Fibroblast of skin of abdomen (primary cell): ENCODE measurements at places on chromosomes 5 and 9.

GRCh38 chr5:19701731-19702130 lies 286.3 kb downstream of the CDH18 start:
- peak; percentile 4 for DNase-seq

DNA sequence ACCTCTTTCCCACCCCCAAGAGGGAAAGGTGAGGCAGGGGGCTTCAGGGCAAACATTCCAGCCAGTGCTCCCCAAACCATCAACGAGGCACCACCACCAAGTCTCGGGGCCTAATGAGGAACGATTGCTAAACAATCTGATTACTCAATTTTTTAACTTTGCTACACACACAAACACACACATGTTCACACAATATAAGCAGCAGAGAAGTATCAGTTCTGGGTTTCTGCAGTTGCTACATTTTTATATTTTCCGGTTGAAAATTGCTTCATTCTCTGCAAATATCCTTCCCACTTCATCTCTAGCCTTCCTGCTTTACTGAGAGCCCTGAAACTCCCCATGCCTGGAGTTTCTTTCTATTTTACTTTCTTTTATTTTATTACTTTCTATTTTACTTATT lies 60.2 kb downstream of the FEM1C start:
- no peak for DNase-seq

DNA sequence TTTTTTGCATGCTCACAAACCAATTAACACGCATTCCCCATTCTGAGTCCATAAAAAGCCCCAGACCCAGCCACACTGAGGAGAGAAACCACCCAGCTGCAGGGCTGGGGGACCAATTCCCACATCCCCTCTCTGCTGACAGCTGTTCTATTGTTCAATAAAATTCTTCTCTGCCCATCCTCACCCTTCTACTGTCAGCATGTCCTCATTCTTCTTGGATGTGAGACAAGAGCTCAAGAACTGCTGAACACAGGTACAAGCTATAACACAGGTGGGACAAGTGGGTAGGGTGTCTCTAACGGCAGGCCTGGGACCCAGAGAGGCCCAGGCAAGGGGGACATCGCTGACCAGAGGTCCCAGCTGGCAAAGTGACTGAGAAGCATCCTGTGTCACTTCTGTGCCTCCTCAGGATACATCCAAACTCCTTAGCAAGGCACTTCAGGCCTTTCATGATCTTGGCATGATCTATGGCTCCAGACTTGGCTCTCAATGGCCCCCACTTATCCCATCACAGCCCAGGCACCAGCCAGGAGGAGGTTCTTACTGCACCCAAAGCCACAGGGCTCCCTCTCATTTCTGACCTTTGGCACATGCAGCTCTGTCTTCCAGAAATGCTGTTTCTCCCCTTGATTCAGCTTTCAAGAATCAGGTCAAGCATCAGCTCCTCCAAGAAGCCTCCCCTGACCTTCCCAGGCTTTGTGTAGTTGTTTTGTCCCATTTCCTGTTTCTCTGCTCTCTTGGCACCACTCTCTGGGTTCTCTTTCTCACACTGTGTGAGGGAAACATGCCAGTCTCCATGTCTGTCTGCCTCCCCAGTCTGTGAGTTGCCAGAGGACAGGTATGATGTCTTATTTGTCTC lies 7.3 kb upstream of the ALDH1B1 start:
- no peak for DNase-seq

DNA sequence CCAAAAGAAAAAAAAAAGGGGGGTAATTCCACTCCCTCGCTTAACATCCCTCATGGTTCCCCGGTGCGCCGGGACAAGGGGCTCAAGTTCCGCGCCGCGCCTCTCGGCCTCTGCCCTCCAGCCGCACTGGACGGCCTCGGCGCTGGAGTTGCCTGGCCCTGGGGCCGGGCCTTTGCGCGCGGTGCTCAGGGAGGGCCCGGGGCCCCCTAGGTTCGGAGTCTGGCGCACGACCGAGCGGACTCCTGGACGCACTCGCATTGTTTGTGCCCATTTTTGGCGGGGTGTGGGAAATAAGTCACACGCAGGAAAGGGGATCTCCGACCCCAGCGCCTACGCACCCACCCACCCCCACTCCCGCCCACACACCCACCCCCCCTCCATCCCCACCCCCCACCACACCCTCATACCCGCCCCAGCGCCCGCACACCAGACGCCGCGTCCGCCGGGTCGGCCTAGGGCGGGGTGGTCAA lies 381 bp downstream of the MED22 start:
- DNase-seq, result peak; percentile 25

DNA sequence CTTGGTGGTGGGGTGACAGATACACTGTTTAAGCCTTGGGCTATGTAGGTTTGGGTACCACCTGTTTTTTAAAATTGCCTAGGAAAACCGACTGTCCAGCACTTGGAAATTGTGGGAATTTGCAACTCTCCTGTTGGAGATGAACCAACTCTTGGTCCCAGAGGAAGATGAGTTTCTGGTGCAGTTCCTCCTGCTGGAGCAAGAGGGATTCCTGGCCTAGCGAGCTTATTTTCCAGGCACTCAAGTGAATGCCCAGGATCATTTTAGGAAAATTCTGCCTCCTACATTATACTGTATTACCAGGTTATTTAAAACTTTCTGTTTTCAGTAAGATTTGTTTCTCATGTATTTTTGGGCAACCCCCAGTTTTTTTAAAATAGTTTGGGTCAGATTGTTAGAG lies 33.7 kb downstream of the AP3S1 start:
- DNase-seq, result no peak

DNA sequence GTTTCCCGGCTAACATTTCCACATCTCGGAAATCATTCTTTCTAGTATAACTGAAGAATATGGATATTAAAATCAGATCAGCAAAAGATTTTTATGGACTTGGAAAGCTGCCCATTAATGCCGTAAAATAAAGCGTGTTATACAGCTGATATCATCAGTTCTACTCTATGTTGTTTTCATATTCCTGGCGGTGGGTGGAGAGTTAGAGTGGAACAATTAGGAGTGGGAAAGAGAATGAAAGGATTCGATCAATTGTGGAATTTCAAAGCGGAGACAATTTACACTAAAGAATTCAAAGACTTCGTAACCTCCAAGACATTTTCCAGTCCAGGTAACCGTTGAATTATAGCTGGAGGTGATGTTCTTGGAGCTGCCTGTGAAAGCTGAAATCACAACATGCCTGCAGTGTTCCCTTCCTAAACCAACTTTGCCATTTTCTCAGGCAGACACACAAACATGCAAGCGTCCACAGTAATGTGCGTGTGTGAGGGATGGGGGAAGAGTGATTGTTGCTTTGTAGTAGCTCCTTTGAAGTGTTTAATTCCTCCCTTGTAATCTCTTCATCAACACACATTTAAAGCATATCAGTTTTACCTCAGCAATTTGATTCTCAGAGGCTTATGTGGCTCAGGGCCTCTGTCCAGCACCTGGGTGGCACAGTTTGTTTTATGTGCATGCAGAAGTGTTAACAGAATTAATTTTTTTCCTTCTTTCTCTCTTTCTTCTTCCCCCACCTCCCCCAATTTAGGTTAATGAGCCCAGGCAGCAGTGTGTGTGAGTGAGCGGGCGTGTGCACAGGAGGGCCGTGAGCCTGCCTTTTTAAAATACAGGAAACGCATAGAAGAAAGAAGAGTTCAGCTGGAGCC lies 544.1 kb downstream of the RAB3C start:
- DNase-seq, result peak; percentile 64

- DNase-seq, result peak; percentile 62
These were observed 29.2 kb downstream of the RUSC2 start for GRCh38 chr9:35518981-35519679.

- DNase-seq, result peak; percentile 38
These were observed 37.3 kb downstream of the SPIN1 start for GRCh38 chr9:88425538-88425950.

DNA sequence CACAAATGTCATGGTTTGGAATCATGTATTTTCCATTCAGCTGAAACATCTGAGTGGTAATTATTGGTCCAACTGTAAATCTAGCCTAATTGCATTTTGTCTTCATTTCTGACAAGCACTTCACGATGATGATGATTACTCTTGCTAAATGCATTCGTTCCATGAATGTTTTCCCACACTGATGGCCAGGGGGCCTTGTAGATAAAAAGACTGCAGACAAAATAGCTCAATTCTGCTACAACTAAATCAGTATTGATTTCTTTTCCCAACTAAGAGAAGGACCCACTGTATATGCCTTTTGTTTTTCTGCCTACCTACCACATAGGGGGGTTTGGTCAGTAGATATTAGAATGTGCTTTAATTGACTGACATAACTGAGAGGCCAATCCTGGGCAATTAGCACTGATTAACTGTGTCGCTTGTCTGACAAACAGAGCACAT lies 1351.3 kb upstream of the NUDT12 start:
- no peak for DNase-seq

DNA sequence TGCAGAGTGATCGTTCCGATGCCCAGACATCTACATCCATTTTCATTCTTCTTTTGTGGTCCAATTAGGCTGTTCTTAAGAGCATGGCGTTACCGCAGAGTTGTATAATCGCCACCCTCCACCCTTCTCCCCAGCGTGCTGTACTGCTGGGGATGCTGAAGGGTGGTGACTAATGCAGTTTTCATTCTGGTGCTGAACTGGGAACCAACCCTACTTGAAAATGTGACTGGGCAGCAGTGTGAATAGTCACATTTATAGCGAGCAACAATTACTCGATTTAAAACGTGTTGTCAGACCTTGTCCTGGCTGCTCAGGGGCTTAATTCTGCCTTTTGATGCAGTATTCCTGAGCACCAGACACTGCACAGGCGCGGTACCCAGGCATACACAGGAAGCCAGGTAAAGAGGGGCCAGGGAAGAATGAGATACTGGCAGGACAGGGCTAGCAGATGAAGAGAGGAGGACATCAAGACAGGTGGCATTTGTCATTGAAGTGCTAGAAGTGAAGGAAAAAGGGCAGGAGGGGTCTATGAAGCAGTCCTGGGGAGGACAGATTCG lies 719 bp upstream of the ISCA1 start:
- peak; percentile 73 for DNase-seq
